Natural killer cell (primary cell): ENCODE measurements at places on chromosomes 3 and 15. TPM values are rescaled to one million over a fixed set of nuclear protein-coding genes. Genes with fewer than 3 reads are reported as not detected.

Gene SLC27A2
- total RNA-seq: 0.47 TPM

DNA sequence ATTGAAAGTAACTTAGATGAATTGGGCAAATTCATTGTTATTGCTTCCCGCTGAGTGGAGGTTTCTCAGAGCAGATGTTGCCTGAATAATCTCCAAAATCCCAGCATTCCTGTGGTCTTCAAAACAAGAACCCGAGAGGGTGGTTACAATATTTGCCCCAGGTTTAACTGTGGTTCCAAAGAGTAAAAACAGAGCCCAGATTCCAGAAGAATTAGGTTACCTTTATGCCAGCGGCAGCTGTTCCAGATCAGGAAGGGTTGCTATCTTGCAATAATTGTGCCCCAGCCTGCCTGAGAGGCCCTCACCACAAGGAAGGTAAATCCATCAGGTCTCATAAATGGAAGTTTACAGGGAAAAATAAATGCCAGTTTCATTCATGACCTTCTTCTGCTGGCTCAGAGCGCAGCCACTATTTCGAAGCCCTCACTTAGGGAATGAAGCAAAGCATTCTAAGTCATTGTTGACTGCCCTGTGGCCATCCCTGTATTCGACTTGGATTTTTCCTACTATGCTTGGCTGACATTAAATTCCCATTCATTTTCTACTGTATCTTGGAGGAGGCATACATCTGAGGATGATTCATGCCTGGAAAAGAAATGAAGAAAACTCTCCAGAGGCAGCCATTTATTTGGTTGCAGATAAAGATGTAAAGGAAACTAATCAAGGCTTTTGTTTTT, 54.6 kb downstream of the SSUH2 start:
- no peak for DNase-seq

- no peak for DNase-seq
Measured at GRCh38 chr3:159069091-159069490, 267.2 kb downstream of the MFSD1 start.

DNA sequence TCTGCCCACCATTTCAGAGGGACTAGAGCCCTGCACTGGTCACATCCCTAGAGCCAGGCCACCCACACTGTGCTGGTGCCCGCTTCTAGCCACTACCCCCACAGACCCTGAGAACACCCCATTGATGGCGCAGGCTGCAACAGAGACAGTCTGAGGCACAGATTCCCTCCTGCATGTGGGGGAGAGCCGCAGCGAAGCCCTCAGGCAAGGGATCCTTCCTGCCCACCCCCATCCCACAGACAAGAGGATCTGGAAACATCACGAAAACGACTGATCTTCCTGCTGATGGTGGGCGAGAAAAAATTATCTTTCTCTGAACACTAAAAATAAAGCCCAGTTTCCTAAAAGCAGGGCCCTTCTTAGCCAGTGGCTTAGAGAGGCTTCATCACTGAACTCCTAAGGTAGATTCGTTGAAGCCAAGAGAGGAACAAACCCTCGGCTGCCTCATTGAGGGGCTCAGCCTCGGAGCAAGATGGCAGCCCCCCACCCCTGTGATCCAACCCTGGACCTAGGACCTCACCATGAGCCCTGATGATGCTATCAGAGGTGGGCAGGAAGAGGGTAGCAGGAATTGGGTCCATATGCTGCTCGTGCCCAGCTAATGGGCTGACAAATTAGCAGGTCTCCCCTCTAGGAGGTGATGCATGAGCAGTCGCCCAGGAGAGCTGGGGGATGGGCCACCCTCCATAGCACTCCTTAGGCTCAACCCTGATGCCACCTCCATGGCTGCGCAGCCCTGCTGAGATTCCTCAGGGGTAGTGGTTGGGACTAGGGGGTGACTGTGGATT, 54.5 kb downstream of the CACNA2D2 start:
- DNase-seq: no peak

DNA sequence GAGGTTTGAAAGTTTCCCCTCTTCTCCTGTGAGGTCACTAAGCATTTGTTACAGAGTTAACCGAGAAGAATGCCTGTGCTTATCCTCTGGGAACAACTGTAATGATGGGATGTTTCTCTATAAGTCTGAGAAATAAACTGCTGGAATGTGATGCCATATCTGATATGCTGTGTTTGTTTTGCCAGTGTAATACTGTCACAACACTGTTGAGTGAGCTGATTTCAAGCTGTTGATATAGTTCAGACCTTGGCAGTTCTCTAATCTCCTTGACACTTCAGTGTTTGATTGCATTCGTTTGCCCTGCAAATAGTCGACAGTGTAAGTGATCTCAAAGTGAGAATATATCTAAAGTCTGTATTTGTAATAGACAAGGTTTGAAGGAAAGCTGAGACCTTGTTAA, 73.3 kb downstream of the PTPRG start:
- DNase-seq: no peak

GRCh38 chr3:167742338-167742737, 6.8 kb downstream of the SERPINI1 start:
- no peak for DNase-seq

Gene C3orf49
- total RNA-seq: not detected

Gene NEK10
- 0.68 TPM for total RNA-seq

GRCh38 chr3:42213417-42213816, 52.6 kb downstream of the CCK start:
- DNase-seq: no peak

DNA sequence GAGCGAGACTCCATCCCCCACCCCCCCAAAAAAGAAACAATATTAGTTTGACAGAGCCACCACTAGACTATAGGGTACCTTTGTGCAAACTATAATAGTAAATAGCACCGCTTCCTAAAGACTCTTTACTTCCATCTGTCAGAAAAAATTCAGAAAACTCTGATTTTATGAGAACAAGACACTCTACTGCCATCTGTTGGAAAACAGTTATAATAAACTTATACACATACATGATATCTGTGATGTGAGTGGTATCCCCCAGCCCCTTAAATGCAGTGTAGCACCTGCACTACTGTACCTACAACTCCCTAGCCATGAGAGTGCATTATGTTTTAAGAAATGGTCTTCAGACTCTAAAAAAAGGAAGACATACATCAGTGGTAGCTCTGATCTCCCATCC, 47.1 kb upstream of the CTDSPL start:
- DNase-seq: no peak

Gene CFAP91
- 0.14 TPM for total RNA-seq

Gene IL5RA
- total RNA-seq: not detected

- no peak for DNase-seq
Measured at GRCh38 chr3:184467171-184467570, 87.3 kb downstream of the CHRD start.

DNA sequence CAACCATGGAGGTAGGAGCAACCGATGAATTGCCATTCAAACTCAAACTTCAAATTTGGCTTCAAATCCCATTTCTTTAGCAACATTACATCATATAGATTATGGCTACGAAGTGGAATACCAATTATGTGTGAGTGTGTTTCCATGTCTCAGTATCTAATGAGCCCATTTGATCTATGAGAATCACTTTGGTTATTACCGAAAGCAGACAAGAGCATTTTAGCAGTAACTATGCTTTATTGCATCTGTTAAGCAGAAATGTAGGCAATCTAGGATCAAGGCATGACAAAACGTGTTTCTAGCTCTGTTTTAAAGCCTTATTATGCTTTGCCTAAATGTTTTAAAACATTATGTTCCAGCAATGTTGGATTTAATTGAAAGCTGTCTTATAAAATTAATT, 581.9 kb upstream of the TGFBR2 start:
- DNase-seq: no peak

Gene CPNE9
- 0.43 TPM for total RNA-seq

Gene PAK6
- total RNA-seq: 7.6 TPM

GRCh38 chr15:69868756-69869155, 229.0 kb downstream of the TLE3 start:
- no peak for DNase-seq

DNA sequence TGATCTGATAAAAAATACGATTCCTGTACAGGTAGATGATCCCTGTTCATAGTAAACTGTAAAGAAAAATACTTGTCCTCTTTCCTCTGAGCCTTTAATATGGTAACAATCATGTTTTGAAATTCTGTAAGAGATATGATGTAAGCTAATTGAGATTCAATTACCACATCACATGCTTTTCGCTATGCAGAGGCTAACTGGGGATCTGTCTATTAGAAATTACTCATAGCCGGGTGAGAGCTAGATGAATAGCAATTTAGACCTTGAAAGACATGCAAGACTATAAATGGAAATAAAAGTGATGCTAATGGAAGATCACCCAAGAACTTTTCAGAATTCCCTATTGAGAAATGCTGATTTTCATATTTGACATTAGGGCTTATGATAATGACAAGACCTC, 579.9 kb upstream of the ZNF717 start:
- DNase-seq: no peak

DNA sequence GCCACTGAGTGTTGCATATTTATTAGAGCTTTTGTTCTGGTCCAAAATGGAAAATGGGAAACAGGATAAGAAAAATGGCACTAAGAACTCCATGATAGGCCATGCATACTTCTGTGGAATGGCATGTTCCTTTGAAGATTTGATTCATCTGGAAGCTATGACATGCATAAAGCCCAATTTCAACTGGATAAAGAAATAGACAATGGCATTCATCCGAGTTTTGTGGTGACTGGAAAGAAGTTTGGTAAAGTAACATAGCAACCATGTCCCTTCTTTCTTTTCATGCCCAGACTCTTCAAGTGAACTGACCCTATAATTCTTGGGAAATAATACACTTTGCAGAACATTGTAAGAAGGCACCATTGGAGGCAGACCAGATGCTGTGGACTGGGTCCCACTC, 368.4 kb upstream of the IL12A start:
- DNase-seq: no peak

- DNase-seq: no peak
Measured at GRCh38 chr3:130934442-130935089, 40.7 kb downstream of the ATP2C1 start.

GRCh38 chr3:173008978-173009377, 132.1 kb downstream of the SPATA16 start:
- no peak for DNase-seq

DNA sequence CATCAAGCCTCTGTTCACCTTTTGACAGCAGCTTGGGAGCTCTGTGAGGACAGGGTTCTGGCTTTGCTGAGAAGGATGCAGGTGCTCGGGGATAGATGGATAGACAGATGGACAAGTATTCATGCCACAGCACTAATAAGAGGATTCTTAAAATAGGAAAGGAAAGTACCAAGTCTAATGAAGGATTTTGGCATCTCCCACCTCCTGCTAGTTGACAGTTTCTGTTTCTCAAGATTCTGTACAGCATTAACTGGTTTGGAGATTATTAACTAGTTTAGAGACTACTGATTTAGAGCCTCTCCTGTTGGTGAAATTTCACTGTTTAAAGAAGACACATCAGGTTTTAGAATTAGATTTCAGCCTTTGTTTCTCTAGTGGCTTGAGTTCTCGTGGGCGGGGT, 152.3 kb downstream of the CACNA1D start:
- no peak for DNase-seq

Gene TMCO5A
- total RNA-seq: not detected

Gene SLC22A14
- total RNA-seq: 0.20 TPM

- no peak for DNase-seq
Measured at GRCh38 chr3:138497851-138498250, 63.4 kb downstream of the ESYT3 start.

Gene SAMMSON
- total RNA-seq: not detected

Gene GNAT1
- total RNA-seq: not detected

Gene RPP14
- total RNA-seq: 17.0 TPM

DNA sequence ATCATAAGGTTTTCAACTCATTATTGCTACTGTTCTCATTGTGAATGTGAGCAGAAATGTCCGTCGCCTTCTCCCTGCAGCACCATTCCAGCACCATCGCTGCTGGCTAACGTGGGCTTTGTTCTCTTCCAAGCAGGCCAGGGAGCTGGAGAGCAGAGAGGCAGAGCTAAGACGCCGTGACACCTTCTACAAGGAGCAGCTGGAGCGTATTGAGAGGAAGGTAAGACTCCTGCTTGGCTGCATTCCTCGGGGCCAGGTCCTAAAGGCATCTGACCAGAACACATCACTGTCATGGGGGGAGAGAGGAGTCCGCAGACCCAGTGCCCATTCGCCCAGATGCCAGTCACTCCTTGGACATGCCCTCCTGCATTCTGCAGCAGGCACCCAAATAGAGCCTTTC, 130.4 kb upstream of the PLXNA1 start:
- DNase-seq: no peak

Gene UROC1
- total RNA-seq: not detected

GRCh38 chr3:144593881-144594280, 622.3 kb downstream of the DIPK2A start:
- DNase-seq: no peak

Gene NRROS
- total RNA-seq: 56.2 TPM

DNA sequence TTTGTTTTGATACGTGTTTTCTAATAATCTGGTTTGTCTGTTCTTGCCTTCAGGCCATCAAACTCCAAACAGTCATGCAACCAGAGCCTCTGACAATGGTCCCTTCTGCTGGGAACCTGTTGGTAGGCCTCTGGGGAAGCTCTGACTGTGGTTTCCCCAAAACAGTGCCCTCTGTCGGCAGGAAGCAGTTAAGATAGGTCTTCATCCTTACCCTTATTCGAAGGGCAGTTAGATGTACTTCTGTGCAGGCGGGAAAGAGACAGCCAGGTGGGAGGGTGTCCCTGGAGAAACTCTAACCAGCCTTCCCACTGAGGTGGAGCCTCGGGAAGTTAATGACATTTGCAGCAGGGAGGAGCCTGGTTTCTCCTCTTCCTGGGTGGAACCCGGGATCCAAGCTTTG, 81.6 kb upstream of the CHMP2B start:
- peak; percentile 1 for DNase-seq

Gene ZWILCH
- 9.9 TPM for total RNA-seq

Gene CCR8
- not detected for total RNA-seq

- DNase-seq: no peak
Measured at GRCh38 chr3:71149959-71150954, 433.3 kb downstream of the FOXP1 start.

GRCh38 chr3:183313351-183313750, 60.3 kb downstream of the B3GNT5 start:
- DNase-seq: no peak

Gene DIS3L
- total RNA-seq: 21.9 TPM

Gene EIF1B
- total RNA-seq: 55.1 TPM

GRCh38 chr3:5205165-5205941, 17.8 kb downstream of the EDEM1 start:
- no peak for DNase-seq

Gene BSN
- 0.41 TPM for total RNA-seq

- DNase-seq: no peak
Measured at GRCh38 chr3:106575029-106575428, 706.2 kb upstream of the CBLB start.

Gene GOLGA8T
- 4.0 TPM for total RNA-seq

GRCh38 chr3:130760922-130761321, 14.3 kb upstream of the PIK3R4 start:
- DNase-seq: no peak

GRCh38 chr3:176663837-176664831, 533.1 kb downstream of the TBL1XR1 start:
- DNase-seq: no peak
